Fibroblast of pulmonary artery (primary cell): ENCODE measurements at places on chromosomes 11 and 22.

DNA sequence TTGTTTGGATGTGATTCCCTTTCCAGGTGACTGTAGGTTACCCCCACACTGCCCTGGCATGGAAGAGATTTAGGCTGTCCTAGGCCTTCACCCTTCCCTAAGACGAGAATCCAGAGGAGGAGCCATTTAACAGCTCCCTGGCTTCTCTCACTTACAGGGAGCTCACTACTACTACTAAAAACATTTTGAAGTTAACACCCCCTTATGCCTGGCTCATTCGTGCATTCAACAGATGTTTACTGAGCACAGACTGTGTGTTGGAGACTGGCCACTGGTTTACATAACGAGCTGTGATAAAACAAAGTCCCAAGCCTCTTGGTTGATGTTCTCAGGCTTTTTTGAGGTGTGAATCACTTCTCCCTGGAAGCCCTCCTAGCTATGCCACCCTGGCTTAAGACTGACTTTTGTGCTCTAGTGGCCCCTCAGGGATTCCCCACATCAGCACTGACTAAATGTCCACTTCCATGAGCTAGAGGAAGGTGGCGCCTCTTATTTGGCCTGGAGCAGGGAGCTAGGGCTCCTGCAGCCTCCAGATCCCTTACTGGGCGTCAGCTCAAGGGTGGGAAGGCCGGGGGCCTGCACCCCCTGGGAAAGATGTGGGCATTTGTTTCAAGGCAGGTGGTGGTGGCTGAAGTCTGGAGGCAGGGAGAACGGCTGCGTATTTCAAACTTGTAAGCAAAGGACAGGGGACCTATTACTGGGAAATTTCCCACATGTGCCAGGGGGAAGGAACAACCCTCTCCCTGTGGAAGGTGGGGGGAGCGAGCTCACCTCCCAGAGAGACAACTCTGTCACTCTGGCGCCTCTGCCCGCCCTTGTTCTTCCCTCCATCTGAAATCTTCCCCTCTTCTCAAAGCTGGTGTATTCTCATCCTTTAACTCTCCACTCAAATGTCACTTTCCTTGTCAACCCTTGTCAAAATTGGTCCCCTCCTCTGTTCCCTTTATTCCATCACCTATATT is 19.4 kb upstream of the MALAT1 start:
- DNase-seq: peak; percentile 94

DNA sequence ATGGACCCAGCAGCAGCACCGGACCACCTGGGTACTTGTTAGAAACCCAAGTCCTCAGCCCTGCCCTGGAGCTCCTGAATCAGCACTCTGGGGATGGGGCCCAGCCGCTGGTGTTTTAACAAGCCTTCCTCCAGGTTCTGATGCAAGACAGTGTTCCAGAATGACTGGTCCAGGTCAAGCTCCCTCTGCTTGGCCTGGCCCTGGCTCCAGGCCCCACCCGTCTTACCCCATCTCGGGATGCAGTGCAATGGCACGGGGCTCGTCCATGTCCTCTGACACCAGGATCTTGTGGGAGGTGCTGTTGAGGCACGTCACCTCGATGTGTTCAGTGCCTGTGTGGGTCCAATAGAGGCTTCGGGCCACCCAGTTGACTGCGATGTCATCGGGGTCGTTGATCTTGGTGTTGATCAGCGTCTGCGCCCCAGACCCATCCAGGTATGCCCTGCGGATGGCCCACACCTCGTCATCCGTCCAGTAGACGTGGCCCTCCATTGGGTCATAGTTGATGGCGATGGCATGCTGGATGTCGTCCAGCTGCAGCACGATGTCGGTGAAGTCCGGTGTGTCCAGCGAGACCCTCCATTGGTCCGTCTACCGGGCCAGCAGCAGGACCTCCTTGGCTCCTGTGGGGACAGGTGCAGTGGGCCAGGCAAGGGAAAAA is 140.3 kb downstream of the CRYBB2 start:
- no peak for DNase-seq

GRCh38 chr22:24137595-24137994 is 43.7 kb upstream of the SUSD2 start:
- DNase-seq: peak; percentile 74

- DNase-seq: no peak
These were observed 70.1 kb downstream of the SFI1 start for GRCh38 chr22:31566484-31566883.

- DNase-seq: peak; percentile 31
These were observed 198.6 kb downstream of the TMEM135 start for GRCh38 chr11:87236368-87236767.

DNA sequence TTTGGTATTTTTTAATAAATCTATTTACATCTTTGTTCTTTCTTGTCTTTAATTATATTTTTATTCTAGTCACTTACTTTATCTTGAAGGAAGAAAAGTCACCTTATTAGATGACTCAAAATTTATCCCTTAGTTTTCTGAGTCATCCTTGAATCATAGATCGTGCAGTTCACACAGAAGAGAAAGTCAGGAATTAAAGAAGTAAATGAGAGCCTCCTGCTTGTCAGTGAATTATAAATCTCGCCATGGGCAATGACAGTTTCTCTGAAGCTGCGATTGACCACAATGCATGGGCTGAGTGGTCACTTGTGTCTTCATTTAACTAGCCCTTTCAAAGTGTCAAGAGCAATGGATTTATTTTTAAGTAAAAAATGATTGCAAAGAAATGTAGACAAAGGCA is 91.2 kb downstream of the LUZP2 start:
- DNase-seq: peak; percentile 36

- DNase-seq: no peak
These were observed 8.6 kb upstream of the POLDIP3 start for GRCh38 chr22:42623301-42623751.

- DNase-seq: no peak
These were observed 97.2 kb downstream of the SERGEF start for GRCh38 chr11:17915500-17916143.

- no peak for DNase-seq
These were observed at the start of gene TRIM29 for GRCh38 chr11:120137611-120138521. TSS of gene TRIM29 (minus strand) at chr11:120138113. CDS start at chr11:120138031, 82 bp downstream.

DNA sequence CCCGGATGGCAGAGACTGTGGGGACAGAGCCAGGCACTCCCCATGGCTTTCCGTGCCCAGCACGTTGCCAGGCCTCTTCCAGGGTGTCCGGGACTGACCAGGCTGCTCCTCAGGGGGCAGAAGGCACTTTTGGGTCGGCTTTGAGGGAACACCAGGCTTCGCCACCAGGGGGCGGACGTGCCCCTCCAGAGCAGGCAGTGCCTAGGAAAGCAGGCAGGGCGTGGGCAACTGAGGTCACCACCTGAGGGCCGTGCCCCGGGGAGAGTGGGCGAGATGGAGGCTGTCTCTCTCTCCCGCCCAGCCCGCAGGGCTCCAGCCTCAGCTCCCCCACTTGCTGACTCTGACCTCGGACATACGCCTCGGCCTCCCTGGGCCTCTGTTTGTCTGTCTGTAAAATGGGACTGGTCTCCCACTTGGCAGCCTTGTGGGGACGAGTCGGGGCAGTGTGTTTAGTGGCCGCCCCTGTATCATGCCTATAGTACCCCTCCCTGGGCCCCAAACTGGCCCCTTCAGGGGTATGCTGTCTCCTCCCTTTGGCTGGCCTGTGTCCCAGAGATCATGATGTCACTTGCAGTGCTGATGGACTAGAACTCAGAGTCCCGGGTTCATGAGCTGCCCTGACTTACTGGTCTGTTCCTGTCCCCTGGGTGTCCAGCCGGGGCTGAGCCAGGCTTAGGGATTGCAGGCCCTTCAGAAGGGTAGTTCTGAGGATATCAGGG is 4.4 kb upstream of the PRR5 start:
- peak; percentile 74 for DNase-seq

DNA sequence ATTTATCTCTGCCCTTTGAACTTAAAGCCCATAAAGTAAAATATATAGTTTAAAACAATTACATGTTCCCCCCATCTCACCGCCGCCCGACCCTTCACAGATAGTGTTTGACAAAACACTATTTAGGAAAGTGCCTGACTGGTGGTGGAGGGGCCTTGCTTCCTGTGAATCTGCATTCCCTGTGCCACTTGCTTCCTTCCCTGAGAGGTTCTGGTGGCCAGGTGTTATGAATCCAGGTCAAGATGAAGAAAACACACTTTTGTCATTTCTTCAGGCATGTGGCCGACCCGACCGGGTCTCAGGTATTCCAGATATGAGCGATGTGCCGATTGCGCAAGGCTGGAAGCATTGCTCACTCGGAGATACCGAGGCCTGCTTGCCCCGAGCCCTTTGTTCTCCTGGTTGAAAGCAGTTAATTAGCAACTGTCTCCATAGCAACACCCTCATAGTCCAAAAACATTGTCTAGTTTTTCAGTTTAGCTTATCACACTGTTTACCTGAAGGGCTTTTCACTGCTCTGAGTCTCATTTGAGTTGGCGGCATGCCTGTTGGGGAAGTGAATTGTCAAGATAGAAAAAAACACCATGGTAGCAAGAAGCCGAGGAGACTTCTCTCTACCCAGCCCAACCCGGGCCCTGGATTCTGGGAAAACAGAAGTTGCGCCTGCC is 128.3 kb downstream of the TEAD1 start:
- DNase-seq: peak; percentile 84

DNA sequence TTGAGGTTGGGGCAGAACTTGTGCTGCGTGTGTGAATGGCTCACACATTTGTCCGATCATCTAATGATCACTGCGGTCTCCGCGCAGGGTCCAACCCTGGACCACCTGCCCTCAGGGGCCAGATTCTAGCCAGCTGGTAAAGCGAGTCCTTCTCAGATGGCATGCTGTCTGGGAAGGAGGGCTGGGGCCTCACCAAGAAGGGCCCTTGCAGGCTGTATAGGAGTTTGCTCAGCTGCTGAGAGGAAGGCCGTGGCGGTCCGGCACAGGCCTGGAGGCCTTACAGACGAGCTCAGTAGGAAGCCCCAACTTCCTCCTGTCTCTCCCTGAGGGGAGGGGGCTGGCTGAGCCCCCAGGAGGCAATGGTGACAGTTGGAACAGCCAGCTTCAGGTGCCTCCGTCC is 13.7 kb downstream of the PHLDA2 start:
- no peak for DNase-seq

GRCh38 chr22:49350441-49351121 is 477.1 kb downstream of the BRD1 start:
- no peak for DNase-seq

DNA sequence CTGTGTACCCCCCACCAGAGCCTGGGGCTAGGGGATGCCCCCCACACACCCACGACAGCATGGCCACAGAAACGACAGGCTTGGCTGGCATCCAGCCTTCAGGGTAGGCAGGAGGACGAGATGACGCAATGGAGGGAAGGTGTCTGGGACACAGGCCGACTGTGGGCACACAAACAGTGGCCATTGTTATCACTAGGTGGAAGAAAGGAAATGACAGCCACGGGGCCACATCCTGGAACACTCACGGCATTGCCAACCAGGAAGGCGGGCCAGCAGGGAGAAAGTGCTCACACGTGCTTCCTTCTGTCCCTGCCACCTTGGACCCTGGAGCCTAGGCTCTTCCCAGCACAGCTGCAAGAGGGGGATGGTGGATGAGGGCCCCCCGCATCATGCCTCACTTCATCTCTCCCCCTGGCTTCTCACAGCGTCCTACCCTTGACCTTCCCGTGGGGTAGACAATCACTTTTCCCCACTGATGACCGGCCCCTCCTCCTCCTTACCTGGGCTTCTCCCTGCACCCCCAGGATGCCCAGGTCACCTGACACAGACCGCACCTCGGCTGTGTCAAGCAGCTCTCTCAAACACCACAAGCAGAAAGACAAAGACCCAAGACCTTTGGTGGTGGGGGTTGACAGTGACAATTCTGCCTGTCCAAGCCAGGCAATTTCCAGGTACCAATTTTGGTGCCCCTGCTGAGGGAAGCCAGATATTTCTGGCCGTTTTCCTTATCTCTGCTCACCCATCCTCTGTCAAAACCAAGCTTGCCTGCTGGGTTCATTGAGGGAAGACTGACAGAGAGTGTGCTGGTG is 8.6 kb downstream of the PLA2G6 start:
- DNase-seq: peak; percentile 89

GRCh38 chr22:37178350-37179125 is 9.5 kb downstream of the C1QTNF6 start:
- peak; percentile 66 for DNase-seq

DNA sequence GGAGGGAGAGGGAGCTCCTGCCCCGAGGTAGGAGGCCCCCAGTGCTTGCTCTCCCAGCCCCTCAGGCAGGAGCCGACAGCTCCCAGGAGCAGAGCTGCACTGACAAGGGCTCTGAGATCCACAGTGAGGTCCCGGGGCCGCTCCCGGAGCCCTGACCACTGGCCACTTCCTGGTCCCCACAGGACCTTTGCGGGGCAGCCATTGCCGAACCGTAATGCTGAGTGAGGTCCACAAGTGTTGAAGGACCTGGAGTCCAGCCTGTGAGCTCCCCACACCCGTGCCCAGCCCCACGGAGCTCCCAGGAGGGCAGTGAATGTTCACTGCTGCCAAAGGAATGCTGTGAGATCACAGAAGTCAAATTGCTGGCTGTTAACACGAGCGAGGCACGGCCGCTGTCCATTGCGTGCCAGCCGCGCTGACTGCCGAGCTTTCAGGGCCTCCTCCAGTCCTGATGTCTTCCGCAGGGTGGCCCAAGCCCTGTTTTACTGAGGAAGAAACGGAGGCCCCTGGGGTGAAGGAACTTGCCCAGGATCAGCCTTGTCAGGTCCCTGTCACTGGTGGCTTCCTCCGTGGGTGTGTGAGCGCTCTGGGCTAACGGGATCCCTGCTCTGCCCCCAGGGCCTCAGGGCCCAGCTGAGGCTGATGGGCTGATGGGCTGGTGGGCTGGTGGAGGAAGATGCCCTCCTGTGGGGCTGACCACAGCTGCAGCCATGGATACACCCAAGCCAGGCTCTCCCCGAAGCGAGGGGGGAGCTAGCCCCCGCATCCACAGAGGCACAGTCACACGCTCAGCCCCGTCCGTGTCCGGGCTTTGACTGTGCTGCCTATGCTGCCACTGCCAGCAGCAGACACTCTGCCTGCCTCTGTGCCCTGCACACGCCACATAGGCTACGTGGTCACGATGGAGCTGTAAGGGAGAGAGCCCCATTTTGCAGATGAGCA is 70.8 kb downstream of the WNT7B start:
- DNase-seq: peak; percentile 64

DNA sequence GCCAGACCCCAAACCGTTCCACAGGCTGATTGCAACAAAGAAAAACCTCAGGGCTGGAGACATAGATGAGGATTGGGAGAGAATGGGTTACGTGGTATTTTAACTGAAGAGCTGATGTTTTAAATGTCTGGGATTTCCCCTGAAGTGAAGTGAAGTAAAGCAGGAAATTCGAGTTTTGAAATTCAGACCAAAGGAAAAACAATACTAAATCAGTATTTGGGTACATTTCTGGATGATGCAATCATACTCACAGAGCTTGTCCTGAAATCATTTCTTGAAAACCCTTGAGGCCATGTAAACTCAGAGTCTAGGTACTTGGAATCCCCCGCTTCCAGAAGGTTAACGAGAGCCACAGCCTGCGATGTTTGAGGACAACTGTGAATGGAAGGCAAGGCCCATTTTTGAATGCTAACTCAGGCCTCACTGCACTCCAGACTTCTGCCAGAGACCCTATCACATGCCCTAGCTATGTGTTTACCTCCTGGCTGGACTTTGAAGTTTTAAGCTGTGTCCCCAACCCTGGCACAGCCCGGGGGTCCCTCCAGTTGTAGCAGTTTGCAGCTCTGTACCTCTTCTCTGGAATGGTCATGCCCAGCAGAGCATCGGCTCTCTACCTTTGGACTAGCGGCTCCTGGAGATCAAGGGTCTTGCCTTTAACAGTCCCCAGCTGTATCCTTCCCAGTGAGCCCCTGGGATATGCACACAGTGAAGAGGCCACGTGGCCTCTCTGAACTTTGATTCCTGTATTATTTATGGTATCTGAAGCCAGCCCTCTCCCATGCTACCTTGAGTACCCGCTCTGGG is 5.4 kb upstream of the FTH1 start:
- DNase-seq: peak; percentile 98
